ENCODE measurements at places on chromosomes 6 and 20.

DNA sequence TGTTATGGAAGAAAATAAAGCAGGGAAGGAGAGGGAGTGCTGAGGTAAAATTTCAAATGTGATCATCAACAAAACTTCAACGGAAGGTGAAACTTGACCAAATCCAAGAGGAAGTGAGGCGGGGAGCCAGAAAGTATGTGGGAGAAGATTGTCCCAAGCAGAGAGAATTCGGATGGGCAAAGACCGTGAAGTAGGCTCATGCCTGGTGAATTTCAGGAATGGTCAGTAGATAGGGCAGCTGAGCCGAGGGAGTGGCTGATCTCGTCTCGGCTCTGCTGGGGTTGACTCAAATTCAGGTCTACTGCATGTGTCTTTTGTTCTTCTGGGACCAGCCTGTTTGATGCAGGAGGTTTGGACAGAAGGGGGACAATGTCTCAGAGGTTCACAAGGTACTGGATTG, 7.0 kb upstream of the CSNK2A1 start:
- DNase-seq: no peak

DNA sequence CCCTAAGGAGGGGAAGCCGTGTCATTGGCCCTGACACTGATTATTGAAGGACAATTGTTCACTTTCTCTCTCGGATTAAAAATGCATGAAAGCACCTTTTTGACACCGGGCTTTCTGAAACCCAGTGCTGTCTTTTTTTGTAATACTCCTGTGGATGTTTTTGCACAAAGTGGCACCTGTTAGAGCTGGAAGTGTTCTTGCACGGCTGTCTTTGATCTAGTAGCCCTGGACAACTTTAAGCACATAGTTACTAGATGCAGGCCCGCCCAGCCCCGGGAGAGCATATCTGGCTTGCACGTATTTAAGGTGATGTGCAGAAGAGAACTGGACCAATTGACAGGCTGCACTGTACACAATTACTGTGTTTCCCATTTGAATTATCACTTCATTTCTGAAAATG, 72.6 kb downstream of the ARID1B start:
- DNase-seq: no peak

DNA sequence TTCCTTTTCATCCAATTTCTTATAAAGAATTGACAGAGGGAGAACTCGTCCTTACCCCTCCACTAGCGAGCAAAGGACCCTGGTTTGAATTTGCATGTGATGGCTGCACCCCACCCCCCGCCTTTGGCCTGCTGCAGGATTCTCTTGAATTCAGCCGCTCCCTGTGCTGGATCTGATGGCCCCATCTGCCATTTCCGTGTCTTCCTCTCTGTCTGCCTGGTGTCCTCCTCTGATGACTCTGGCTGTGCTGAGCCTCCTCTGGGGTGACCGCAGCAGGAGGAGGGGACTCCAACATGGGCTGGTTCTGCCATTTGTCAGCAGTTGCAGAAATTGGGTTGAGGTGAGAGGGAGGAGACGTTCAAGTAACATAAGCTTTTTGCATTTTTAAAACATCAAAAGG, 188.8 kb downstream of the DLL1 start:
- no peak for DNase-seq

GRCh38 chr6:56927538-56928453, 27.1 kb upstream of the BEND6 start:
- no peak for DNase-seq

GRCh38 chr6:126388104-126388598, 48.2 kb downstream of the CENPW start:
- no peak for DNase-seq

DNA sequence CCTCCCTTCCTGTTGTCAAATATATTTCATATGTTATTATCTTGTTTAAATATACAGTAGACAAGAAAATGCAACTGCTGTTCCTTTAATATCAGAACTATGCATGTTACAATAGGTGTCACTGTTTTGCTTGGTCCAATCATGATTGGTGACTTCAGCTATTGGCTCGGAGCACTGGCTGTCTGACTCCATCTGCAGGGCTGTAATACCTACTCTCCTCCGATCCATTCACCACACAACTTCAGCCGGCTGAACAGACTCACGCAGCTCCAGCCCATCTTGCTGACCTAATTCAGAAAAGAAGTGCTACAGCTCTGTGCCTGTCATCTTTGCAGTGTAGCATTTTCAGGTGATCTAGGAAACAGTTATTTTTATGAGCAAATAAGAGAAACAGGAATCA, at the start of gene BTBD3:
Gene BTBD3 (plus strand): TSS at position 231 of the 400 bp plus-strand sequence. CDS start 383 bp downstream, outside the sequence.
- peak; percentile 67 for DNase-seq

DNA sequence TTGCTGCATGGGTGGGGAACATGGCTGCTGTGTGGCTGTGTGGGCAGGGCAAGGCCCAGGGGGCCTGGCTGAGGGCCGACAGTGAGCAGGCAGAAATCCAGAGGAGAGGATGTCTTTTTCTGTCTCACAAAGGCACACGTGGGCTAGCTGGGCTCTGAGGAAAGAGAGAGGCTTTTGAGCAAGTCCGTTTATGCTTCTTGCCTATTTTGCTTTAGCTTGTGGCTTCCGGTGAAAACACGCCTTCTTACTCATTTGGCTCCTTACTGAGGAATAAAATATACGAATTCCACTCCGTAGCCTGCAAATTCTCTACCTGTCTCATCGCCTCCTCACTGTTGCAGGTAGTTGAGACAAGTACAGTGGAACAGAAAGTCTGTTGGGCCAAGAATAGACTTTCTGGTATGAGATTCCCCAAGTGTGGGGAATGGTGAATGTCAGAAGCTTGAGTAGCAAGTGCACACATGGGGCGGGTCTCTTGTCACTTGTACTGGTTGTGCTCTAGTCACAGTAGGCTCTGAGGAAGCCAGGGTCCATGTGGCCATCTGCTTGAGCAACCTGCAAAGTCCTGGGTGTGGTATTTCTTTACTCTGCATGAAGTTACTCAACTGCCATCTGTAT, 28.4 kb downstream of the WRNIP1 start:
- peak; percentile 33 for DNase-seq

DNA sequence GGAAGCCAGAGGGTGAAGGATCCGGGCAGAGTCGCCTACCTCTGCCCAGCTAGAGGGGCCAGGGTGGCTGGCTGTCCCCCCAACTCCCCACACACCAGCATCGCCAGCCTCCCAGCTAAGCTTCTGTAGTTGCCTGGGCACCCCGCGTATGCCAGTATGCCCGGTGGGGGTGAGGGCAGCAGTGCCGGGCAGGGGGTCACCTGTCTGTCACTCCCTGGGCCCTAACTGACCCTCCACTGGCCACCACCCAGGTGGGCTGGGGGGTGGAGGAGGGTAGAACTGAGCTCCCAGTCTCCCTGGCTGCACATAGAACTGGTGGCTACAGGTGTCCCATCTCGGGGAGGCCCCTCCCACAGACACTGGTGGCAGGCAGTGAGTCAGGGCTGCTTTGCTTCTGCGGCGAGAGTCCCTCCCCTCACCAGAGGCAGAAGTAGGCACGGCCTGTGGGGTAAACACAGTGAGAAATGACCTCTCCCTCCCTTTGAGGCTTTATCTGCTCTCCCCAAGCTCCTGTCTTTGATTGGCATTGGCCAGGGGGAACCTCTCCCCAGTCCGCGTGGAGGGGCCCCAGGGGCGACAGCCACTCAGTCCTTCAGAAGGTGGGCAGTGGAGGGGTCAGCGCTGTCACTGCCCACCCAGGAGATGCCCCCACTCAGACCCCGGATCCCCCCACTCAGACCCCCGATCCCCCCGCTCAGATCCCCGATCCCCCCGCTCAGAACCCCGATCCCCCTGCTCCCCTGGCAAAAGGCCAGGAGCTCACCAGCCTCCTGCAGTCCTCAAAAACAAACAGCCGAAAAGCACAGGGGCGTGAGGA, 2.5 kb downstream of the NTSR1 start:
- DNase-seq: no peak

DNA sequence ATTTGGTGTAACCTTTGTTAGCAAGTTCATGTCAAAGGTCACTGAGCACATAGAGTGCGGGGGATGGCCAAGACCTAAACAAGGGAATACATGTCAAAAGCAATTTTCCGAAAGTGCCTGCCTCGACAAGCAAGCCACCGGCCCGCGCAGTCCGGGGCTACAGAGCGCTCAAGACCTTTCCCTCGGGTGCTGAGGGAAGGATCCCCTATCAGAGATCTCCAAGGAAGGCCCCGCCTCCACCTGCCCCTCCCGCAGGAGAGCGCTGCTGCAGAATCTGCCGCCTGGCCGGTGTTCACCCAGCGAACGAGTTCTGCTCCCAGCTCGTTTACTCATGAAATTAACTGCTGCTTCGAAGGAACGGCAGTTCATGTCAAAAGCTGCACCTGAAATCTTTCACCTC, 252.7 kb downstream of the BMP7 start:
- no peak for DNase-seq

DNA sequence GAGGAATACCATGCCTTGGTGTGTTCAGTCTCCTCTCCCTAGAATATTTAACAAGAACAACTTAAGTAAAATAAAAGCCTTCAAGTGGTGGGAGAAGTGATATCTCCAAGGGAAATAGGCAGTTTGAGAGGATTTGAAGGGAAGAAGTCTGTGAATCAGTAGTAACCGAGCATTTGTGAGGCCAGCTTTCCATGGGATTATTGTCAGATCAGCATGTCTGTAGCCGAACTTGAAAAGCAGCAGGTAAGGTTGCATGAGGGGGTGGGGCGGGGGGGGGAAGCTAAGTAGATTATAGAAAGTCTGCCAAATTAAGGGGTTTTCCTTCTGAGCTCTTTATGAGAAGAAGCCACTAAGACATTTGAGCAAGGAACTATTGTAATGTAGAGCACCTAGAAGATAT, 92.6 kb downstream of the GRIK2 start:
- DNase-seq: no peak

DNA sequence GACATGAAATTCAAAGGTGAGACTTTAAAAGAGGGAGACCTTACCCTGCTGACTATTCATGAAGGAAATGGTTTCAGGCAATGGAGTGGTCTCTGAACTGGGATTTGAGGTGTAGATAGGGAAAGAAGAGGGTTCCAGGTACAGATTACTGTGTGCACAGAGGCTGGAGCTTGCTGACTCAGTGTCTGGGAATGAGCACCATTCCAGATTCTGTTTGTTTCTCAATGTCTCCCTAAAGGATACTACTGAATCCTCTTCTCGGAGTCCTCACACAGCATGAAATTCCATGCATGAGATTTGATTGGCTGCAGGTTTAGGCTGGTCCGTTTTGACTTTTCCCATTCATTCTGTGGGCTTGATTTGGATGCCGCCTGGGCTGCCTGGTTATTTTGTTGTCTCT, 49.0 kb downstream of the PPP1R14C start:
- DNase-seq: no peak

DNA sequence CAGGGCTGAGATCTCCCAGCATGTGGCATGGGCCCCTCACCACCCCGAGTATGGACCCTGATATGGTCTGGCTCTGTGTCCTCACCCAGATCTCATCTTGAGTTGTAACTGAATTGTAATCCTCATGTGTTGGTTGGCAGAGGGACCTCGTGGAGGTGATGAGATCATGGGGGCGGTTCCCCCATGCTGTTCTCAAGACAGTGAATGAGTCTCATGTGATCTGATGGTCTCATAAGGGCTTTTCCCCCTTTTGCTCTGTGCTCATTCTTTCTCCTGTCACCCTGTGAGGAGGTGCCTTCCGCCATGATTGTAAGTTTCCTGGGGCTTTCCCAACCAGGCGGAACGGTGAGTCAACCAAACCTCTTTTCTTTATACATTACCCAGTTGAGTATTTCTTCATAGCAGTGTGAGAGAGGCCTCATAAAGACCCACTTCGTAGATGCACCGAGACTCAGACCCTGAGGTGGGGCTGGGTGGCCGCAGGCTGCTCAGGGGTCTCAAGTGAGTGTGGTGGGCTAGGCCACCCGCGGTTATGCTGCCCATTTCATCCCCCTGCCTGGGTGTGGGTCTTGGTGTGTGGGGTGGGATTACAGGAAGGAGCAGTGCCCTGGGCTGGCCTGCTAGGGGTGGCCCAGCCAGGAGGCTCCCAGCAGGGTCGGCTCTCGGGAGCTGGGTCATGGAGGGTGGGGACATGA, 26.2 kb upstream of the GATA5 start:
- DNase-seq: peak; percentile 22

DNA sequence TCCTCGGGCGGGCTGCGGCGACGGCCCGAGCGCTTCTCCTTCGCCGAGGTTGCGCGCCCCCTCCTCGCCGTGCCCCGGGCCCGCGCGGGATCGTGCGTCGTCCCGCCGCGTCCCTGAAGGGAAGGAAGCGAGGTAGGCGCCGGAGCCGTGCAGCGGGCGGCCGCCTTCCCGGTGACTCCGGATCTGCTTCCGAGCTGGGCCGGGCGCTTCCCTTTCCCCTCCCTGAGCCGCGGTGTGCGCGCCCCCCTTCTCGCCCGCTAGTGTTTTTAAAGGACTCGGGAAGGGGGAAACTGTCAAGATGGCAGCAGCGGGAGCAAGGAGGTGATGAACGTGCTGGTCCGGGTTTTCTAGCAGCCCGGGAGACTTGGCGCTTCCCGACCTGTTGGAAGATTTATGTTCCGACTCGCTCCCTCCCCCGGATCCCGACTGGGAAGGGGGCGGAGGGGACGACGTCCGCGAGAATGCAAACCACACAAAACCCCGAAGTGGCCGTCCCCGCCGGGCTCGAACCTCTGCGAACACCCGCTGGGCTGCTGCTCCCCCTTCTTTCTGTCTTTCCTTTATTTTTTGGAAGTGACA, 744 bp upstream of the FOXO3 start:
- peak; percentile 88 for DNase-seq

- no peak for DNase-seq
These were observed 59.6 kb downstream of the NCOA7 start for GRCh38 chr6:125850361-125850760.

DNA sequence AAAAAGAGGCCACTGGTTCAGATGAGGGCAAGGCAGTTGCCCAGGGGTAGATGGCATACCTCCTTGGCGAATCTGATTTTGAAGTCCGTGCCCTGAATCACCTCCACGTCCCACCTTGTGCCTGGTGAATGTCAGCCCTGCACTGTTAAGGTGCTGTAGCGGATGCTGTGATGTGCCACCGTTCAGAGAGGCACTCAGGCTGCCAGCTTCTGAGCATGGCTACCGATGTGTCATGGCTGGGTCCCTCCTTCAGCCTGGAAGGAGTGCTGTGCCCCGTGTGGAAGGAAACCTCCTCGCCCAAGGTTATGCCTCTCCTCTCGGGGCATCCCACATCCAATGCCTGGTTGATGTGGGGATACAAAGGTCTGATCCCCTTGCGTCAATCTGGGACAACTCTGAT, 43.6 kb downstream of the UST start:
- no peak for DNase-seq

All from astrocyte of the spinal cord (primary cell).